Stimulated activated CD4-positive, alpha-beta T cell treated with anti-CD3 and anti-CD28 coated beads, Interleukin-4, amount 100 ng/mL, for 24 hours (primary cell): ENCODE measurements at places on chromosomes 7 and 10.

- DNase-seq: no peak
These were observed 71.5 kb downstream of the AGMO start for GRCh38 chr7:15490291-15490690.

- no peak for DNase-seq
These were observed 62.2 kb upstream of the RNF148 start for GRCh38 chr7:122764902-122765301.

DNA sequence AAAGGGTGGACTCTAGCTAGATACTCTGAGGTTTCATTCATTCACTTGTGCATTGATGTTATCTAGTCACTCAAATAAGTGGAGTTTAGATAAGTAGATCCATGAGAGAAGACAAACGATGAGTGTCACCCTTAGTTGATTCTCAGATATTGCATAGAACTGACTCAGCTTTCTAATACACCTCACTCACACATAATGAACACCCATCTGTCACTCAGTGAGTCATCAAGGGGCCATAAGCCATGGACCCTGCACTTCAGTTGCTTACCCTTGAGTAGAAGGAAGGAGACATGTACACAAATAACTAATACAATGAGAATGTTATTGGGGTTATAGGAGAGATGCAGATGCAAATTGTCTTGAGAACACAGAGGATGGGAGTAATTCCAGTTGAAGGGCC, 163.8 kb downstream of the SORCS3 start:
- no peak for DNase-seq

DNA sequence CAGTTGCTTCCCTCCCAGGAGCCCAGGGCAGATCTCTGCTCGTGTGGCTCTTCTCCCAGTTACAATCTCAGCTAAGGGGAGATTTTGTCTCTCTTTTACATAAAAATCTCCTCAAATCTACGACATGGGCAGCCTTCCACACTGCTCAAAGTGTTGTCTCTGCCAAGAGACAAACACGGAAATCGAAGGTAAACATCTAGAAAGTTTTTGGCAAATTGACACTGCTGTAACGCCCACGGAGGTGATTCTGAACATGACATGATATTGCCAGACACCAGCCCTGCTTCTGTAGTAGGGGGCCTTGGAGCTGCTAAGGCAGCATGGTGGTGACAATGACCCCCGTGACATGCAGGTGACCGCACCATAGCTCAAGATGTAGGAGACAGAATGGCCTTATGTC, 128.3 kb downstream of the CCDC3 start:
- no peak for DNase-seq

GRCh38 chr7:31521336-31522010, 7.6 kb downstream of the ITPRID1 start:
- DNase-seq: no peak

DNA sequence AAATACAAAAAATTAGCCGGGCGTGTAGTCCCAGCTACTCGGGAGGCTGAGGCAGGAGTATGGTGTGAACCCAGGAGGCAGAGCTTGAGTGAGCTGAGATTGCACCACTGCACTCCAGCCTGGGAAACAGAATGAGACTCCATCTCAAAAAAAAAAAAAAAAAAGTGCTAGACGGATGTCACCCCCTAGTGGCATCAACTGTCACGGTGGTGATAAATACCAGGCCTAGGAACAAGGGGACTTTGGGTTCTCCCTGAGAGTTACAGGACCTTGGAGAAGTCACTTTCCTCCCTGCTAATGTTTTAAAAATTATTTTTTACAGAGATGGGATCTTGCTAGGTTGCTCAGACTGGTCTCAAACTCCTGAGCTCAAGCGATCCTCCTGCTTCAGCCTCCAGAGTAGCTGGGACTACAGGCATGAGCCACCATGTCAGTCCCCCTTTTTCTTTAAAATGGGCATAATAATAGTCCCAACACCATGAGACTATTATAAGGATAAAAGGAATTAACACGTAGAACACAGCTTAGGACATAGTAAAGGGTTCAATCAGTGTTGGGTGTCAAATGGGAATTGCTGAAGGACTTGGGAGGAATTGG, 2.6 kb upstream of the TMEM130 start:
- DNase-seq: peak; percentile 22

DNA sequence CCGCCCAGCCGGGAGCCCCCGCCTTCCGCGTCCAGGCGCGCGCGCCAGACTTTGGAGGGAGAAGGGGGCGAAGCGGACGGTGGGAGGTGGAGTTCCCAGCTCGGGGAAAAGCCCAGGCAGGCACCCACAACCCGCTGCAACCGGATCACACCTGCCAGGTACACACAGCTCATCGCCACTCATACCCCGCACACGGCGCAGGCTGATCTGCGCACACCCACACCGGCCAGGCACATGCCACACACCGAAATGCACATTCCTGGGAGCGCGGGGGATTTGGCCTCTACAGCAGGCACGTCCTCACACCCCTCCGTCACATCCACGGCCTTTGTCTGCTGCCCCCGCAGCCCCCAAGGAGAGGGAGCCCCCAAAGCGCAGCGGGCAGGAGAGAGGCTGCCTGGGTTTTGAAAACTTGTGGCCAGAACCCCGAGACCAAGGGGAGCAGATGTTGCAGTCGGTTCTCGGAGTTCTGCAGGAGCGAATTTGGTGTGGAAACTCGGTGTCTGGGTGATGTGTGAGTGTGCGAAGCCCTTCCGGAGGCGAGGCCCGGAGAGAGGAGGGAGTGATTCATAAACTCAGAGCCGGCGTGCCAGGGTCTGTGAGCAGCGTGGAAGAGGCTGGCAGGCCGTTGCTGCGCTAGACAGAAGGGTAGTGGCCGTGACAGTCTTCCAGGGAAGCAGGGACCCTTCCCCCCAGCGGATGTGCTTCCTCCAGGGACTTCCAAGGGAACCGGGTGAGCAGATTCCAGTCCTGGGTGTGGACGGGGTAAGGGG, 734 bp downstream of the CHST3 start:
- peak; percentile 52 for DNase-seq

- DNase-seq: no peak
These were observed 220.1 kb downstream of the PPP1R3A start for GRCh38 chr7:113698556-113699220.

GRCh38 chr10:85293483-85293882, 965.1 kb downstream of the CCSER2 start:
- DNase-seq: no peak

DNA sequence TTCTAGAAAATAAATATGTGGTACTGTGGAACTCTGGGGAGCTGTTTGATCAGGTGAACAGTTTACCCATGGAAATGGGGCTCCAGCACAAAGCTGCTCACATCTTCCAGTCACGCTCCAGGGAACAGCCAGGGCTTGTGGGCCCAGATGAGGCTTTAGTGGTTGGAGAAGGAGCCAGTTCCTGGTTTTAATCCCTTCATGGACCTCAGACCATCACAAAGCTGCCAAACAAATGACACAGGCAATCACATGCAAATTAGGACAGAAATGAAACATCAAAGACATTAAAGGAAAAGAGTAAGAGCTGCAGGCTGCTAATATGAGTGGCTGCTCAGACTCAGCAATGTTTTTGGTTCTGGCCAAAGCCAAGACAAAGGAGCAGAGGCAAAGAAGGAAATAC, 2.2 kb upstream of the ATP6V0E2 start:
- no peak for DNase-seq

GRCh38 chr10:11827414-11827813, 4.3 kb downstream of the PROSER2 start:
- DNase-seq: no peak

DNA sequence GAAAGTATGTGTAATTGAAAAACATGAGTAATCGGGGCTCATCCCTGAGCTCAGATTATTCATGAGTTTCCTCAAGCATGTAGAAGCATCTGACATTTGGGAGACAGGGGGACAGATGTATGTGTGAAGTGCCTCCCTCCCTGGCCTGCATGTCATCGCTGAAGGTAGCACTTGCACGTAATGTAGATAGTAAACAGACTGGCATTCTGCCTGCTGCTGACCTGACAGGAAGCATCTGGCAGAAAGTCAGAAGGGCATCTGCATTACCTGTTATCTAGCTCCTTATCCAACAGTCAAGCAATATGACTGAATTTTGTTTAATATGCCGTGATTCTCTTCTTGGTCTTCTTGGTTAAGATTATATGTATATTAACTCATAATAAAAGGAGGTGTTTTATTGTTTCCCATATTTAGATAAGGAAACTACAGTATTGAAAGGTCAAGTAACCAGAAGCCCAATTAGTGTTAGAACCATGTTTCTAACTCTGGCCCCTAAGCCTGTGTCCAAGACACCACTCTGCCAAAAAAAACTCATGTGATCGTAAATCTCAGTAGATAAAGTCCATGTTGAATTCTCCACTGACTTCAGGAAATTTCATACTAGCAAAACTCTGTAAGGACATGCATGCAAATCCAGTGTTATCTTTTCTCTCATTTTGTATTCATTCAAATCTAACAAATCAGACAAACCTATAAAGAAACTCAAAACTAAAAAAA, 918.1 kb upstream of the MBL2 start:
- no peak for DNase-seq

GRCh38 chr10:124041675-124042445, 51.5 kb downstream of the CHST15 start:
- DNase-seq: no peak

DNA sequence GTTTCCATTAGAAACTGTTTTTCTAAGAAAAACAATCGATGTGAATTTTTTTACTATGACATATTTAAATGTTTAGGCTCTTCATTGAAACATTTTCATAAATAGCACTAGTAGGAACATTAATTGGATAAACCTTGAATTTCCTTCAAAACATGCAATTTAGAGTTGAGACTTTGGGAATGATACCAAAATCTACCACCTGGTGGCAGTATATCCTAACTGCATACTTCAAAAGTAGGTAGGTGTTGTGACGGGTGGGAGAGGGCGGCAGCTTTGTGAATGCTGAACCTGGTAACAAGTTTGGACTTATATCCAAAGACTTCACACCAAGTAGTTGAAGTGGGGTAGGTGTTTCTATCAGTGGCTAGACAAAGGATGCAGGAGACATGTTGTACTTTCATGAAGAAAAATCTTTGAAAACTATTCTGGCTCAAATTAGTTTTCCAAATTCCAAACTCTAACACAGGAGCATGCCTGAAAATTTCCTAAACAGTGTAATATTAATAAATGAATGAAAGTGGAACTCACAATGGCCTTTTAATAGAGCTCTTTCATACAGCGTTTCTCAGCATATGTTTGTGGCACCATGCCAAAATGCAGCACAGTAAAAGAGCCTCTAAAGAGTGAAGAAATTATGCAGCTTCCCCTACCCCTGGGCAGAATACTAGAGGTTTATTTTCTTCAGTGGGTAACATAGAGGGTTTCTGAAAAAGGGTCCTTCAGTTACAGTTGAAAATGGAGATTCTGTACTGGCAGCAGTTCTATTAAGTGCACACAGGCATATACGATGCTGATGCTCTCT, 201.0 kb upstream of the TPK1 start:
- DNase-seq: peak; percentile 46

DNA sequence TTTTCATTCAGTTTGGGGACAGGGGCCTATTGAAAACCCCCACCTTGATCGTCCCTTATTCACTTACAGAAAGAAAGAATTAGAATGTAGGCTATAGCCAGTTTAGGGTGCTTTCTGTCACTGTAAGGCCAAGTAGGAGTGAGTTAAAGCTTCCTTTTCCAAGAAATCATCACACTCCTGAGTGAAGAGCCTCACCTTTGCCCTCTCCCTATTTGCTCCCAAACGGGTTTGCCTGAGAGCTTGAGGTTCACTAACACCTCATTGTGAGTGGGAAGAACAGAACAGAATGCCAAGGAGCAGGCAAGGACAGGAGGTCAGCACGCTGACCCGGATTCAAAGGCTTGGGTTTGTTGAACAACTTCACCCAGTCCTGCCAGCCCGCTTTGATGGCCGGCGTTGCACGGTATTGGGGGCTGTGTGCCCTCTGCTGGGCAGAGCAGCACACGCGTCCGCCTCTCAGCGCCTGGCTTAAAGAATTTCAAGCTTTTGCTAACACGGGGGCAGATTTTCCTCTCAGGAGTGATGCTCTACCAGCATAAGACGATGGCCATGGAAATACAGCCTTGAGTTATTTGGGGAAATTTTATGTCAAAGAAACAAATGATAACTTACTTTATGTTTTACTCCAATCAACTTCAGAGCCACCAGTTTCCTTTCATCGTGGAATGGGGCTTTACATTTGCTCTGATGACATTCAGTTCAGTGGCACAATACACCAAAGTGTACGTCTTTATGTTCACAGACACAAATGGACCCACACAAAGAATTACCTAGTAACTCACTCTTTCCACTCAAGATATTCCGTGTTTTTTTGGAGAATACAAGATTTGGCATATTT, 470.0 kb downstream of the SUGCT start:
- DNase-seq: no peak

DNA sequence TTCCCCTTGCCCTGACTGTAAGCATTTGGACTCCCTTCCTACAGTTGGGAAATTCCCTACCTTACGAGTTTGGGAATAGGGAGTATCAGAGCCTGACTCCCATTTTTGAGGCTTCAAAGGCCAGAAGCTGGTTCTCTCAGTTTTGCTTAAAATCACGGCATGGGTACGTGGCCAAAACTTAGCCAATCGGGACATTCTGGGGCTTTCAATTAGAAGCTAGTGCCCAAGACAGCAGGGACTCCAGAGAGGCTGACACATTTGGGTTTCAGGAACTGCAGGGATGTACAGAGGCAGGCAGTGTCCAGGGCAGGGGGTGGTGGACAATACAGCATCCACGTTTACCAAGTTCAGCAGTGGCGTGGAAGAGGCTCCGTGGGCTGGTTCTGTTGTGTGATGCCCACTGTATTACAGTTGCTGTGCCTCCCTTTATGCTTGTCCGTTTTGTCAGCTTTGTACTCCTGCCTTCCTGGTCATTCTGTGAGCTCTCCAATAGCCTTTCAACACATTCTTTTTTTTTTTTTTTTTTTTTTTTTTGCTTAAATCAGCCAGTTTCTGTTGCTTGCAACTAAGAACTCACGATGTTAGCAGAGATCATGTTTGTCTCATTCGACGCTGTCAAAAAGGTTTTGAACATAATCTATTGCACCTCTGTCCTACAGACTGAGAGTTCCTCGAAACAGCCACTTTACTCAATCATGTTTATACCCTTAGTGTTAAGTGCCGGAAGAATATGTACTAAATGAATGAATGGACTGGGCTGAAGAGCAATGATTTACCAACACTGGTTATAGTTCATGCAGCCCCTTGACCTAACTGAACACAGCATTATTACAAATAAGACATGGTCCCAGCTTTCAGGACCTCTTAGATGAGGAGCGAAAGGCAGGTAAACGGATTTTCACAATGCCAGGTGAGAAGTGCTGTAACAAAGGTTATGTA, 1.1 kb downstream of the GGCT start:
- DNase-seq: no peak

- no peak for DNase-seq
These were observed 91.0 kb downstream of the ADARB2 start for GRCh38 chr10:1646332-1646731.
